ENCODE measurements at places on chromosomes 5 and 9.

DNA sequence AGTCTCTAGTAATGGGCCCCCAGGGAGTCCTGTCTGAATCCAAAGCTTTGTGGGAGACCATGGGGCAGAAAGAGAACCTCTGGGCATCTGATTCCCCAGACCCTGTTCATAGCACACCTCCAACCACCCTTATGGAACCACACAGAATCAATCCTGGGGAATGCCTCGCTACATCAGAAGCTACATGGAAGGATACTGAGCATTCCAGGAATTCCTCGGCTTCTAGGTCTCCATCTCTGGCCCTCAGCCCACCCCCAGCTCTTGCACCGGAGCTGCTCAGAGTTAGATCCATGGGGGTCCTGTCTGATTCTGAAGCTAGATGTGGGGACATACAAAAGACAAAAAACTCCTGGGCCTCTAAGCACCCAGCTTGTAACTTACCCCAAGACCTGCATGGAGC lies 28.4 kb downstream of the VCP start:
- DNase-seq = no peak

DNA sequence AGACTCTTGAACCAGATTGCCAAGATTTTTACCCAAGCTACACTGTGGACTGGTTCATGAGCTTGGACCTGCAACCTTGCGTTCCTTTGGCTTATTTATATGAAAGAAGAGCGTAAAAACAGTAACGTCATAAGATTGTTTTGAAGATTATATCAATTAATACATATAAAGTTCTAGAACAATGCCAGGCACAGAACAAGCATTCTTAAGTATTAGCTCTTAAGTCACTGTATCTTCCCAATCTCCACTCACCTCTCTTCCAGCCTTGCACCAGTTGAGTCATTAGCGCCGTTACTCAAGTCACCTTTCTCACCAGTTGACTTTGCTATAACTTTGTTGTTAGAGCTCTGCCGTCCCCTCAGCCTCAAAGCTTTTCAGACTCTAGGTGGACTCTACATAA lies 415.7 kb downstream of the PLK2 start:
- no peak for DNase-seq

GRCh38 chr5:103217101-103217500 lies 41.5 kb upstream of the MACIR start:
- no peak for DNase-seq

DNA sequence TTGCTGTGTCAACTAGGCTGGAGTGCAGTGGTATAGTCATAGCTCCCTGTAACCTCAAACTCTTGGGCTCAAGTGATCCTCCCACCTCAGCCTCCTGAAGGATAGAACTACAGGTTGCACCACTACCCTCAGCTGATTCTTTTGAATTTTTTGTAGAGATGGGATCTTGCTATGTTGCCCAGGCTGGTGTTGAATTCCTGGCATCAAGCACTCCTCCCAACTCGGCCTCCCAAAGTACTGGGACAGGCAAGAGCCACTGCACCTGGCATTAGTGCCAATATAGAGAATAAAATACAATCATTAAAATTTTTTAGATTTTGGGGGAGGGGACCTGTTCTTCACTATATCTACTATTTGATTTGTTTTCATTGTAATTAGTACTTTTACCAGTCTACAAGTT lies 15.4 kb downstream of the PPIP5K2 start:
- DNase-seq = no peak

GRCh38 chr9:29773676-29774075 lies 2200.4 kb upstream of the C9orf72 start:
- no peak for DNase-seq

GRCh38 chr9:108860354-108860753 lies 1.7 kb upstream of the ACTL7A start:
- DNase-seq = no peak

GRCh38 chr5:81183811-81184748 lies 49.0 kb upstream of the CKMT2 start:
- DNase-seq = no peak

DNA sequence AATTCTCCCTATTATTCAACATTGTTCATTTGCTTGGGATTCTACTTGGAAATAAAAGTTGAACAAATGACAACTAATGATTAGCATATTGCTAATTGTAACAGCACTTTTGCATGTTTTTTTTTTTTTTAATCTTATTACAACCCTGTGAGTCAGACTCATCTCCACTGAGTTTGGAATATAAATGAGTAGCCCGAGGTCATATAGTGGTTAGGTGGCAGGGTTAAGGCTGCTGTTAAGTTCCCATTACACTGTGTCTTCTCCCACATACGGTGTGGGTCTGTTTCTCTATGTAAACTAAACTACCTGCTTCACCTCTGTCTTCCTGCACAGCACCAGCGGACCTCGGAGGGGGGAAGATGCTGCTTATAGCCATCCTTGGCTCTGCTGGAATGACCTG lies 92.4 kb downstream of the EQTN start:
- DNase-seq = no peak
